ENCODE measurements at places on chromosomes 4 and X.

GRCh38 chr4:8188743-8189550, 10.1 kb upstream of the SH3TC1 start:
- no peak for DNase-seq

DNA sequence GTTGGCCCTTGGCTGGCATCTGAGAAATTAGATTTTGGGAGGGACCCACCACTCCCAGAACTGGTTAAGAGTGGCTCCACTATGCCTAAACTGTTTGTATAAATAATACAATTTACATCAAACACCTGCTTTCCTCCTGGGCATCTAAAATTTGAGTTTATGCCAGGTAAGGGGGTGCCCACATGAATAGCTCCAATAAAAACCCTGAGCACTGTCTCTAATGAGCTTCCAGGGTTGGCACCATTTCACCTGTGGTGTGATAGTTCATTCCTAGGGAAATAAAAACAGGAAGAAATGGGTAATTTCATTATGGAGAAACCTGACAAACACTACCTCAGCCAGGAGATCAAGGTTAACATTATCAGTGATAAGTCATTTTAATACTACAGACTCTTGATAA, 119.7 kb downstream of the FRYL start:
- no peak for DNase-seq

DNA sequence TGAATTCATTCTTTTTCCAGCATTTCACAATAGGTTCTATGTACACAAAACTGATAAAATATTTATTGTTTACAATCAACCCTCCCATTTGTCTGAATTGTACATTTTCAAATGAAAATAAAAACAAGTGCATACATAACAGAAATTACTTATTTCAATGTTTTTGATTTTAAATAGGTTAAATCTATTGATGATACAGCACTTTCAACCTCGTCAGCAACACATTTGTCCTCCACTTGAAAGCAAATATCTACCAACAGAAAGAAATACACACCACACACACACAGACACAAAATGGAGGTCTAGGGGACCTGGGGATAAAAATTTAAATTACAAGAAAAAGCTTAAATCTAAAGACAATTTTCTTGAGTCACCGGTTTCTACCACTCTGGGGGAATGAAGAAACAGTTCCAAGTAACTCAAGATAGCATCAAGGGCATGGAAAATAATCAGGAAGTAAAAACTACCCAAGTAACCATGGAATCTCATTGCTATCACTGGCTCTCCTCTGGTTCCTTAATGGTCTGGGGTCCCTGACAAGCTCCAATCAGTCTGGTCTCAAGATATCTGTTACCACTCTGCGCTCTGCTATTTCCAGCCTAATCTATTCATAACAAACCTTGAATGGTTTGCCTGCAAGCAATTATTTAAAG, 27.6 kb downstream of the ANKRD17 start:
- no peak for DNase-seq

GRCh38 chr4:11053601-11054220, 369.1 kb upstream of the CLNK start:
- no peak for DNase-seq

- DNase-seq, result no peak
Measured at GRCh38 chrX:68355629-68355920, 77.7 kb downstream of the OPHN1 start.

GRCh38 chrX:82412858-82413257, 1095.2 kb upstream of the POU3F4 start:
- DNase-seq, result no peak

- DNase-seq, result no peak
Measured at GRCh38 chr4:185341377-185341776, 54.3 kb downstream of the LRP2BP start.

DNA sequence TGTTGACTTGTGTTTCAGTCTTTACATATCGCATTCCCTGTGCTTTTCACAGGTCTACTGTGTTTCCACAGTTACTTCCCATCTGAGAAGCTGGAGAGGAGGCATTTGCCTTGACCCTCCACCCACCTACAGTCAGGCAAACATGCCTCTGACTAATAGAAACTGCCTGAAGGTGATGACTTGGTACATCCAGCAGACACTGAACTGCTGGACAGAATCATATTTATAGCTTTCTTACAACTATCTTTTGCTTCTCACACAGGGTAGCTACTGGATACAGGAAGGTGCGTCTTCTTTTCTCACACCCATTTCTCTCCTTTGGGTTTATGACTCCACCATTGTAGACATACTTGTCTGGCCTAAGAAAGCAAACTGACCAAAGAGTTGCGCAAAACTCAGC, 58.0 kb downstream of the VGLL1 start:
- peak; percentile 3 for DNase-seq

DNA sequence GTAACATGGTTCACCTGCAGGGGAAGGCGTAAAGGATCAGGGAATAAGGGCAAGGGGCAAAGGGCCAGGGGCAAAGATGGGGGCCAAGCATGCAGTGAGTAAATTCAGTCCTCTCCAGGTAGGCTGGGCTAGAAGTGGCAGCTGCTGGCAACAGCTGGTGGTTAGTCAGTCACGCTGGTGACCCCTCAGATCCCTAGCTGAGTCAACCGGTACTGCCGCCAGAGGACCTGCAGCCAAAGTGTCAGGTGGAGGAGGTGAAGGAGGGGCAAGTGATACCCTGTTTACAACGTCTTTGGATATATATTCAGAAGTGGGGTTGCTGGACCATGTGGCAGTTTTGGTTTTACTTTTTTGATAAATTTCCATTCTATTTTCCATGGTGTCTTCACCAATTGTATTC, 24.6 kb upstream of the NAP1L2 start:
- DNase-seq, result no peak

- no peak for DNase-seq
Measured at GRCh38 chr4:152188801-152189200, 347.1 kb downstream of the FBXW7 start.

DNA sequence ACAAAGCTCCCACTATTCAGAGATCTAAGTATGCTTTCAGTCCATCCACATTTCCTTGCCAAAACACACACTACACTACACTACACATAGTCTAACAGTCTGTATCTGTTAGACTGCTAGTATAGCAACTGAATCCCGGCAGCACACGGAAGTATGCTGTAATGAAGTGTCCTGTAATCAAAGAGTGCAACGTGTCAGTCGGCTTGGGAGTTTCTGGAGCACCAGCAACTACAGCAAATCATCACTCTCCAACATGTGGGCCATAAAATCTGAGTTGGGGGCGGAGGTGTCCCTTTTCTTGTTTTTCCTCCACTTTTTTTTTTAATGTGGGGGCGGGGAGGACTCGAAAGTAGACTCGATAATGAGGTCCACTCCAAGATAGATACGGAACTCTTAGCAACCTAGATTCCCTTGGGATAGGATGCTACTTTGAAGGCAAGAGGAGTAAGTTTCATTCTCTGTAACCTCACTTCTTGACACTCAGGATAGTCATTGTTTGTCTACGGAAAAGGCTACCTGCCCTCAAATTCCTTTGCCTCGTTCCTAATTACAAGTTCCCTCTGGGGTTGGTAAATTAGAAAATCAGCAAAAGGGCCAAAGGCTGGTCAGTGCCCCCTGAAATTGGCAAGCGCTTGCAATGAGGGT, 722 bp downstream of the SLC10A7 start:
- peak; percentile 82 for DNase-seq

GRCh38 chrX:21838937-21839333, 482 bp upstream of the MBTPS2 start:
- DNase-seq, result peak; percentile 32

GRCh38 chr4:41257257-41257901, 651 bp downstream of the UCHL1 start:
- peak; percentile 73 for DNase-seq
